ENCODE measurements at places on chromosomes 16 and 17.

GRCh38 chr17:48618256-48618896 is 3.3 kb upstream of the HOXB8 start:
- peak; percentile 85 for DNase-seq

GRCh38 chr16:86227801-86228200 is 282.5 kb upstream of the FOXF1 start:
- DNase-seq = no peak

DNA sequence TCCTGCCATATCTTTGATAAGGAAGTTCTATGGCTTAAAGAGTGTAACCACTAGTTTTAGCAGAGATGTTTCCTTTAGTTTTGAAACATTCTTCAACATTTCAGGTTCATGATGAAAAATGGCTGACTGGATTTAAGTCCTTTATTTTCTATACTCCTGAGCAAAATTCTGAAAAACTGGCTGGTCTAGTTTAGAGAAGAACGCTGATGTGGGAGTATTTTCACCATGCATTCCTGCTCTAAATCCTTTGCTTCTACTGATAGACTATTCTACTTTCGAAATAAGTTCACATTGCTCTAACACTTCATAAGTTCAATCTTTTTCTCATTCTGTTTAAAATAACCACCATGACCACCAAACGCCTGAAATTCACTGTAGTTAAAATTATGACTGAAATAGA is 281.9 kb downstream of the FTO start:
- DNase-seq = no peak

DNA sequence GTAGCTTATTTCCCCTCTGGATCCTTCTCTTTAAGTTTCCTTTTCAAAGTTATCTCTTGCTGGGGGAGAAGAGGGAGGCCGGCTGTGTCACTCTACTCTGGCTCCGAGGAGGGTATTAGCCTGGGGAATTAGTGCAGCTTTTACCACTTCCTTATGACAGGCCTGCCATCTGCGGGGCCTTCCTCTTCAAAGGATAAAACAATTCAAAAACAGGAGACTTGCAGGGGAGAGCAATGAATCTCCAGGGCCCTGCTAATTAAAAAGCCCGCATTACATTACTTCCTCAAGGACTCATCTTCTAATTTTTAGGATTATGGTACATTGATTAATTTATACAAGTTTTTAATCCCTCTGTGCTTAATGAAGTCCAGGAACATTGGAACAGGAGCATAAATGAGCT is 190.9 kb upstream of the CDH5 start:
- no peak for DNase-seq

DNA sequence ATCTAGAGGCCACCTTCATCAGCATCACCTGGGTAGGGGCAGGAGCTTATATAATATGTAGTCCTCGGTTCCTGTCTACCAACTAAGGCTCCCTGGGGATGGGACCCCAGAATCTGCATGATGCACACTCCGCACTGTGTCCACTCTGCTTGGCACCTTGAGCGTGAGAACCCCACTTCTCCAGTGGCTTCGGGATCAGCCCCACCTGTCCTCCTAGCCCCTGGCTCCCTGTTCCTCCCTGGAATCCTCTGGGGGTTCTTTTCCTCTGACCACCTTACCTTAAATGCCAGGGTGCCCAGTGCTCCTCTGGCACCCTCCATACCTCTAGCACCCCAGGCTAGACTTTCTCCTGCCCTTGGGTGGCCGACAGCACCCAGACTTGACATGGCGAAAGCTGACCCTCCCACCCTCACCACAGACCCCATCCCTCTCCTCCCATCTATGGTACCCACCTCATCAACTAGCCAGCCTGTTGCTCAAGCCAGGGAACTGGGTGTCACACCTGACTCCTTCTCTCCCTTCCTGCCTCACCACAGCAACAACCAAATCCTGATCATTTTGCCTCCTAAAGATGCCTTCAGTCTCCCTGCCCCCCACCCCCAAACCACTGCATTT is 2.8 kb upstream of the NXPH3 start:
- no peak for DNase-seq

DNA sequence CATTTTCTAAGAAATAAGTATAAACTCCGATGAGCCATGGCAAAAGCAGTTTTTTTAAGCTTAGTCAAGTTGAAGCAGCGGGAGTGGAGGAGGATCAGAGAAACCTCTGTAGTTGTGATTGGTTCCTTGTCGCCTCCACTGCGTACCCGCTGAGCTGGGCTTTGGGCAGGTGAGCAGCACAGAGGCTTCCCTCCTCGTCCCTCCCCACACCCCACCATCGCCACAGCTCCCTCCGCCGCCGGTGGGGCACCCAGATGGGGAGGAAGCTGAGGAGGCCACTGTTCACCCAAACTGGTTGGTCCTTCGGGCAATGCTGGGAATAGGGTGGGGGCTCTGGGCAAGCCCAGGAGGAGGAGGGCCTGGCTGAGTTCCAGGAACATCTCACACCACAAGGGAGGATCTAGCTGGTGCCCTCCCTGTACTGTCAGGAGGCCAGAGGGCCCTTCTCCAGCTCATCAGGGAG is 5.2 kb upstream of the MRPL38 start:
- no peak for DNase-seq

DNA sequence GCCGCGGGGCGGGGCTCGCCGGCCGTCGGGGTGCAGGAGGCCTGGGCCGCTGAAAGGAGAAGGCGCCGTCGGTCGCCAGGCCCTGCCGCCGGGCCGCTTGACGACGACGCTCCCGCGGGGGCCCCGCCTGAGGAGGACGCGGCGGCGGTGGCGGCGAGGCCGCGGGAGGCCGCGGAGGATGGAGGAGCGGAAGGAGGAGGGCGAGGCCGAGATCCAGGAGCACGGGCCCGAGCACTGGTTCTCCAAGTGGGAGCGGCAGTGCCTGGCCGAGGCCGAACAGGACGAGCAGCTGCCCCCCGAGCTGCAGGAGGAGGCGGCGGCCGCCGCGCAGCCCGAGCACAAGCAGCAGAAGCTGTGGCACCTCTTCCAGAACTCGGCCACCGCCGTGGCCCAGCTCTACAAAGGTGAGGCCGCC is 430 bp downstream of the HAPSTR1 start:
- peak; percentile 54 for DNase-seq

DNA sequence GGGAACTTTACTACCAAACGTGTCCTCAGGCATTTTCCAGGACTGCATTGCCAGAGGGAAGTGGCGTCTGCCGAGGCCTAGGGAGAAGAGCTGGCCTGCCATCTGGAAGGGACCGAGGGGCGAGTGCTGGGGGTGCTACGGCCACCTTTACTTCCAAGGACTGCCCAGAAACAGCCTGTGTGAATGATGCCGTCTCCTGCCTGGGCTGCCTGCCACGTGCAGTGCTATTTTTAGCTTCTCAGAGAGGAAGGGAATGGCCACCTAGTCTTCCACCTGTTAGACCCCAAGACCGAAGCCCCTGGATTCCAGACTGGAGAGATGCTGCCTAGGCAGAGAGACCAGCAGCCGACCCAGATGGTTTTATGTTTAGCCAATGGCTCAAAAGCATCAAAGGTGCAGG is 57.2 kb downstream of the VAC14 start:
- no peak for DNase-seq

- no peak for DNase-seq
These were observed 94.3 kb downstream of the AXIN2 start for GRCh38 chr17:65467156-65467555.

- no peak for DNase-seq
These were observed 25.0 kb upstream of the MAPK3 start for GRCh38 chr16:30147843-30148510.

DNA sequence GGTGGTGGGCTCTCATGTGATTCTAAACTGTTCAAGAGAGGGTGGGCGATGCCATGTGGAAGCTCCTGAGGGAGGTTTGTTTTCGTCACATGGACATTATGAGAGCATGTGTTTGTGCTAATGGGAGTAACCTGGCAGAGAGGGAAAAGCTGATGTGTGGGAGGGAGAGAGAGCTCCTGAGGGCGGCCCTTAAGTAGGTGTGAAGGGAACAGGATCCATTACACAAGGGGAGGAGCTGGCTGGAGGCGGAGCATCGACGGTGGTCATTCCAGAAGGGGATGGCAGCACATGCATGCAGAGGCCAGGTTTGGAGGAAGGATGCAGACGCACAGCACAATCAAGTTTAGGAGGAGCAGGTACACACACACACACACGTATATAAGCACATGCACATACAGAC is 197.5 kb downstream of the RPTOR start:
- no peak for DNase-seq
